ENCODE measurements at places on chromosomes 12 and 14.

GRCh38 chr12:130649101-130650045 is 66.7 kb downstream of the RIMBP2 start:
- DNase-seq: no peak

GRCh38 chr12:46354802-46355199 is 17.8 kb downstream of the SLC38A2 start:
- no peak for DNase-seq

DNA sequence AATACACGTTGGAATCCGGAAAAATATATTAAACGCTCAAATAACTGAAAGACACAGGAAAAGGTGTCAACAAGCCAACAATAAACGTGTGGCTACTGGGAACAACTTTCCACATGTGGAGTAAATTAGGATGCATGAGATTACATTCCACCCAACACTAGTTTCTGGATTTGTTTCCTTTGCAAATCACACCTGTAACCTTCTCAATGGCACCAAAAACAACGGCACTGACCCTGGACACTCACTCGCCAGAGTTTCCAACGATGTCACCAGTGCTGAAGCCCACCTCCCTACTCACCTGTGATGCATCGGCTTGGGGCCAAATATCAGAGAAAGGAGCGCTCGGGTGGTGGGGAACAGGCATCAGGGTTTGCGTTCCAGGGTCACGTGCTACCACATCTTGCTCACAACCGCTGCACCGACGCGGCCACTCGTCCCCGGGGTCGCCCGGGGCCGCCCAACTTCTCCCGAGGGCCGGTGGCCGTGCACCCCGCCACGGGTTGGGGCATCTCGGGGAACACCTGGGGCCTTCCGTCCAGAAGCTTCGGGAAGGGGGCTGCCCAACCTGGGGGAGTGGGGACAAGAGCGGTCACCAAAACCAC is 629 bp downstream of the PRDM4 start:
- DNase-seq: peak; percentile 21

DNA sequence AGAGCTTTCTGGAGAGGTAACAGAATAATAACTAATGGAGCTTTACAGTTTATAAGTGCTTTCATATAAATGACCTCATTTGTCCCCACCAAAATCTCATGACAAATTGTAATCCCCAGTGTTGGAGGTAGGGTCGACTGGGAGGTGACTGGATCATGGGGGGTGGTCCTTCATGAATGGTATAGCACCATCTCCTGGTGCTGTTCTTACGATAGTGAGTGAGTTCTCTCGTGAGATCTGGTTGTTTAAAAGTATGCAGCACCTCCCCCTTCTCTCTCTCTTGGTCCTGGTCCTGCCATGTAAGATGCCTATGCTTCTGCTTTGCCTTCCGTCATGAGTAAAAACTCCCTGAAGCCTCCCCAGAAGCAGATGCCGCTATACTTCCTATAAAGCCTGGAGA is 423.3 kb upstream of the GARIN6 start:
- DNase-seq: no peak

DNA sequence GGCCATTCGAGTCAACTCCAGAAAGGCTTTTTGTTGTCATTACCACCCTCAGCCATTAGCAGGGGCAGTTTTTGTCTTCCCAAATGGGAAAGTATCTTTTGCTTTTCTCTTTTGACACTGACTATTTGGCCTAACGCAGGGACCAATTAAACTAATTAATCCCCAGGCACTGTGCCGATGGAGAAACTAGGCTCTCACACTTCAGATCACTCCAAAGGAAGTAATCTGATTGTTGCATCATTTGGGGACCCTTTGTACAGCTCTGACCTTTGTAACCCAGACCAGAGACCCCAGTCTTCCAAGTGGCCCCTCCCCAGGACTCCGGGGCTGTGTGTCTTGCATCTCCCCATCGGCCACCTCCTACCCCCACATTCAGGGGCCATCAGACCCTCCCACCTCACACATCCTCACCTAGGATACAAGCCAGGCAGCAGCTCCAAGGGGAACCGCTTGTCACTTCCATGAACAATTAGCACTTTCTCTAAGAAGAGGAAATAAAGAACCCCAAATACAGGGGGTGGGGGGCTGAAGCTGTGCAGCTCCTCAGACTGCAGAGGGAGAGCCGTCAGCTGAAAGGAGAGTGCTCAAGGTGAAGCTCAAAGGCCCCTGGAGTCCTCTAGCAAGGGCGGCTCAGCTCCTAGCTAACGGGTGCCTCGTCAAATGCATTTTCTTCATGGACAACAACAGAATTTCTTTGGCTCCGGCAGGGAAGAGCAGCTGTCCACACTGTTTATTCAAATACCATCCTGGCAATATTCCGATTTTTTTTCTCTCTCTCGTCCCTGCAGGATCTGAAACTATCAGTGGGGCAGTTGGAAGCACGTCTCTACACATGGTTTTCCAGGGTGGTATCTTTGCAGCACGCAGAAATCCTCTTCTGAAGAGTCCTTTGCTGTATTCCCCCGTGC is 64.3 kb upstream of the DIO3 start:
- no peak for DNase-seq

- DNase-seq: no peak
Measured at GRCh38 chr12:31890295-31891285, 68.6 kb upstream of the RESF1 start.

DNA sequence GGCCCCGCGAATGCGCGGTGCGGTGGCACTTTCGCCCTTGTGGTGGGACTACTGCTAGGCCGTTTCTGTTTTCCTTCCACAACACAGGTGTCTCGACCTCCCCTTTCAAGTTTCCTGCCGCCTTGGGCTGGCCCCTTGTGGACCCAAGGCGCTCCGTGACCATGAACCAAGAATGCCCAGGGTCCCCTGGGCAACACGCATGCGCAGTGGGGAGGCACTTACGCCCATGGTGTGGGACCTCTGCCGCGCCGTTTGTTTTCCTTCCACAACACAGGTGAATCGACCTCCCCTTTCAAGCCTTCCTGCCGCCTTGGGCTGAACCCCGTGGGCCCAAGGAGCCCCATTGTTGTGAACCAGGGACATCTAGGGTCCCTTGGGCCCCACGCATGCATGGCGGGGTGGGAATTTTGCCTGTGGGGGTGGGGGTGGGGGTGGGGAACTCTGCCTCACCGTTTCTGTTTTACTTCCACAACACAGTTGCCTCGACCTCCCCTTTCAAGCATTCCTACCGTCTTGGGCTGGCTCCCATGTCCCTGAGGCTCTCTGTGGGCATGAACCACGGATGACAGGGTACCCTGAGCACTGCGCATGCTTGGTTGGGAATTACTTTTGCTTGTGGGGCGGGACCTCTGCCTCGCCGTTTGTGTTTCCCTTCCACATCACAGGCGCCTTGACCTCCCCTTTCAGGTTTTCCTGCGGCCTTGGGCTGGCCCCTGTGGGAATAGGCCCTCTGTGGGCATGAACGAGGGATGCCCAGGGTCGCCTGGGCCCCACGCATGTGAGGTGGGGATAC is 355.1 kb downstream of the ALG10 start:
- no peak for DNase-seq

- DNase-seq: peak; percentile 60
Measured at GRCh38 chr14:92105073-92105892, 1.1 kb downstream of the ATXN3 start.

DNA sequence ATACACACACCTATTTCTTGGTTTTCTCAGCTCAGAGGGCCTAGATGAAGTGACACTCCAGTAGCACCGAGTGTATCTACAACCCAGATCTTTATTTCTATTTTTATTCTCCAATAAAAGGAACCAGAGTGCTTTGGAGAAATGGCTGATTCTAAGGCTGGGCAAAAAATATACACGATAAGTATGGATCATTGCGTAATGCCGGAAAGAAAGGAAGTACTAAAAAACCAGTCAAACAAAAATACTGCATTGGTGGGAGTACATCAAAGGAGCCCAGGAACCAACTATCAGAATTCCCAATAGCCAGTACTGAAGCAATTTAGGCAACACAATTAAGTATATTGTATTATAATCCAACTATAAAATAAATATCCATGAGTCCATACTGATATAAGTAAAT is 400.9 kb upstream of the CCDC196 start:
- DNase-seq: no peak

GRCh38 chr12:131829356-131829747 is 1.2 kb downstream of the MMP17 start:
- DNase-seq: peak; percentile 14

- DNase-seq: peak; percentile 45
Measured at GRCh38 chr12:106223485-106224354, 24.1 kb downstream of the CKAP4 start.

DNA sequence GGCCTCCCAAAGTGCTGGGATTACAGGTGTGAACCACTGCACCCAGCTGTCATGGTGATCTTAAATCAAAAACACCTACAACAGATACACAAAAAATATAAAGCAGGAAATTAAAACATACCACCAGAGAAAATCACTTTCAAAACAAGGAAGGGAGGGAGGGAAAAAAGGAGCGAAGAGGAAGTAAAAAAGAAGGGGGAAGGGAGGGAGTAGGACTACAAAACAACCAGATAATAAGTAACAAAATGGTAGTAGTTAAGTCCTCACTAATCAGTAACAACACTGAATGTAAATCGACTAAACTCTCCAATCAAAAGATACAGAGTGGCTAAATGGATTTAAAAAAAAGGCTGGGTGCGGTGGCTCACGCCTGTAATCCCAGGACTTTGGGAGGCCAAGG is 89.0 kb downstream of the SH2B3 start:
- no peak for DNase-seq

- peak; percentile 82 for DNase-seq
Measured at GRCh38 chr12:6288235-6288634, 22.2 kb upstream of the PLEKHG6 start.

DNA sequence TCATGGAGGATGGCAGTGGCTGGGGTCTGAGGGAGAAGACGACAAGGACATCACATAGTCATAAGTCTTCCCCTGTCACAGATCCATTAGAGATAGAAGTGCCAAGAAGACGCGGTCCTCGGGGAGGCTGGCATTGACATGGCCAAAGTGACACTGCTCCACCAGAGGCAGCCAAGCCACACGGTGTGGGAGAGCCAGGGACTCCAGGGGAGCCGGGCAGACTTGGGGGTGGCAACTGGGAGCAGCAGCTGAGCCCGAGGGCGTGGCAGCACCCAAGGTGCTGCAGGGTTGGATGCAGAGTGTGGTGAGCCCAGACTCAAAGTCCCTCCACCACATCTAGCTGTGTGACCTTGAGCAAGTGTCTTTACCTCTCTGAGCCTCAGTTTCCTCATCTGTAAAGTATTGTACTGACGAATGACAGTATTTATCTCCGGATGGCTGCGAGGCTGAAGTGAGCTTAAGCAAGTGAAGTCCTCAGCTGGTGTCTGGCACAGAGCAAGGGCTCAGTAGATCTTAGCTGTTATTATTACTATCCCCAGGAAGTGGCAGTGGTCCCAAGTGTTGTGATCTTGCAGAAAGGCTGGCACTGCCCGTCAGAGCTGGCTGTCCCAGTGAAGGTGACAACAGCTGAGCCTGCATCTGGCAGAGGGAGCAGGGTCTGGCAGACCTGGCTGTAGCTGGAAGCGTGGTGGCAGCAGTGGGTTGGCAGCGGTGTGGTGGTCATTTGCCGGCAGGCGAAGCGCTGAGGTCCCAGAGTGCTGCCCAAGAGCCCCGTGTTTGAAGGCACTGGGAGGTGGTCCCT is 54.9 kb downstream of the ZNF664 start:
- no peak for DNase-seq
